ENCODE measurements at places on chromosomes 4 and X.
A peak's percentile ranks its signal among the peaks of the same experiment; 100 is the strongest.

- no peak for DNase-seq
These were observed 690.9 kb downstream of the PCDH19 start for GRCh38 chrX:99719140-99719539.

- DNase-seq: no peak
These were observed 60.5 kb downstream of the NHS start for GRCh38 chrX:17435476-17435875.

DNA sequence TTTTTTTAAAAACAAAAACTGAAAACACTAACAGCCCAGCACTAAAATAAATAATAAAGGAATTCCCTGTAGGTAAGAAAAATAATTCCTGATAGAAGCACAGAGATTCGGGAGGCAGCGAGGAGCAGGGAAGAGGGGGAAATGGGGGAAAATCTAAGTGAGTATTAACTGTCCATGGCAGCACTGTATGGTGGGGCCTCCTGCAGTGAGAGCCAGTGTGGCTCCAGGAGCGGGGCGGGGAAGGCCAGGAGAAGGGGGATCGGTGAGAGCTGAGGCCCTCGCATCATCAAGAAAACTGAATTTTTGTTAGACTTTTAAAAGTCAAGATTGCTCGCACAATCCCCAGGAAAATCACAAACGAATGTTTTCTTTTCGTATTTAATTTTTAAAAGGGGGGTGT is 14.1 kb downstream of the RNF212 start:
- no peak for DNase-seq

DNA sequence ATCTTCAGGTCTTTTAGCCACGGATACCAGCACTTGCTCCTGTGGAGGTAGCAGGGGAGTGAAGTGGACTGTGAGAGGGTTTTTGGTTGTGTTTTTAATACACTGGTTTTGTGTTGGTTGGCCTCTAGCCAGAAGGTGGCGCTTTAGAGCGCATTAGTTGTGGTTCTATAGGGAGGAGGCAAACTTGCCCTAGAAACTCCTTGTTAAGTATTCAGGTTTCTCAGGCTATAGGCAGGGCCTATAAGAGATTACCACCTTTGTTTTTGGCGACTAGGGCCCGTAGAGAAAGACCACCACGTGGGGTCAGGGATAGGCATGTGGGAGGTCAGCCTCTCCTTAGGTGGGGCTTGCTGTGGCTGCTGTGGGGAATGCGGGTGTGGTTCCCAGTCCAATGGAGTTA is 221.6 kb upstream of the SPANXN4 start:
- DNase-seq: no peak

DNA sequence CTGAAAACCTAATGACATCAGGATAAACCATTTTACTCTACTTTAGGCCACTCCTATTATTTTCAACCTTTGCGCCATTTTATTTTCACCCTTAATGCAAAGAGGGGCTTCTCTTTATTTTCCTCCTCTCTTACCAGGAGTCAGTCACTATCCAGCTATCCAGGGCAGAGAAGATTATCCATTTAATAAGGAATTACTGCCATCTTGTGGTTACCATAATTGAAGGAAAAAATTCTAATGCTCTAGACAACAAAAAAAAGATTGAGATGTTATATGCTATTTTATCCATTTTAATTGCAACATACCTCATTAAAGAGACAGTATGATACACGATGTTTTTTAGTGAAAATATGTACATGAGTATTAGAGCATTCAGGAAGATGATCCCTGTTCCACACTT is 514.5 kb upstream of the FAM241A start:
- no peak for DNase-seq

GRCh38 chrX:56995271-56995994 is at the start of gene SPIN3:
SPIN3 (minus strand) TSS chrX:56995541; CDS start chrX:56994947, 594 bp downstream.
- peak; percentile 37 for DNase-seq

DNA sequence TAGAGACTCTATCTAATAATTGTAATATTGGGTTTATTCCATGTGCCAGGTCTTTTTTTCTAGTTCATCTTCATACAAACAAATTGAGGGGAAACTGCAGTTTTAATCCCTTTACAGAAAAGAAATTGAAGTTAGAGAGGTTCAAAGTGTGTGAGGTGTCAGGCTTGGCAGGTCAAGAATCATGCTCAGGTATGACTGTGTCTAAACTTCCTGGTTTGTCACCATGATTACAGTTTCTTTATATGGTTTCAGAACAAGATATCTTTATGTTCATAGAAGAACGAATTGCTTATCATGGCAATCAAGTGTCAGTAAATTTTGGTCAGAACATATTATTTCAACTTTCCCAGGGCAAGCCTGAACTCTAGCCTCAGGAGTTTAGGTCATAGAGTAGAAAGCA is 460.4 kb downstream of the RAPGEF2 start:
- DNase-seq: no peak

GRCh38 chr4:146648461-146648783 is 9.7 kb downstream of the POU4F2 start:
- no peak for DNase-seq

- DNase-seq: no peak
These were observed 6.8 kb upstream of the IQSEC2 start for GRCh38 chrX:53288189-53288588.

GRCh38 chr4:115117651-115118050 is 4.2 kb upstream of the NDST4 start:
- DNase-seq: no peak

- no peak for DNase-seq
These were observed 54.1 kb downstream of the SYTL5 start for GRCh38 chrX:38060331-38060878.

- no peak for DNase-seq
These were observed 643.3 kb upstream of the FAM241A start for GRCh38 chr4:111501946-111502345.

- DNase-seq: no peak
These were observed 111.7 kb downstream of the AMER1 start for GRCh38 chrX:64093761-64094160.

- no peak for DNase-seq
These were observed 312.2 kb downstream of the GALNTL6 start for GRCh38 chr4:172125443-172125842.

Data from esophagus squamous epithelium (tissue), 5 donors.